ENCODE measurements at places on chromosomes 1 and 21.

DNA sequence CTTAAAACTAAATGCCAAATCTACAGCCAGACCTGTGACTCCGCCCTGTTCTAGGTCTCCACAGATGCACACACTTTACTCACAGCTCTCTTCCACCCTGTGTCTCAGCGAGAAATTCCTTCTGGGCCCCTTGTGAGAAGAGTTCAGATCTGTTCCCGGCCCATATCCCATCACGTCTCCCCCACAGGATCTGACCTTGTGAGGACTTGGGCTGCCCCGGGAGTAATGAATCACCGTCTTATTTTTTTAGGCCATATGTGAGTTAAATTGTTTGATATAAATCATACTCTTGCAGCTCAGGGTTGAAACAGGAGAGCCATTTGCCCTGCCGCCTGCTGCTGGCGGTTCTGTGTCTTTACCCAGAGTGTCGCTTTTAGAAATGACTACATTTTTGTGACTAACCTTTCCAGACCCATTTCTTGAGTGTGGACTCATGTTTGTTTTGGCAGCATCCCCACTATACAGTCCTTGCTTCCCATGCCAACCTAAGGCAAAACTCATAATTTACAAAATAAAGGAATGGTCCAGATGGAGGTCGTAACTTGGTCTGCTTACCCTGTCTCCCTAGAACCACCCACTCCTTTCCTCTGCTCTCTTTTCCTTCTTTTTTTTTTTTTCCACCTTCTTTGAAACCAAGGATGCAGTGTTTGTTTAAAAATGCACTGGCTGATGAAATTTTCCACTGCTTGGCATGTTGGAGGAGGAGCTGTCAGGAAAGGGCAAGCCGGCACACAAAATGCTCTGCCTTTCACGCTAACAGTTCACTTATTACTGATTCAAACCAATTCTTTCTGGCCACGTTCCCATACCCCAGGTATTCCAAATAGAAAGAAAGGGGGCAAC is 98.0 kb upstream of the C1orf105 start:
- no peak for DNase-seq

DNA sequence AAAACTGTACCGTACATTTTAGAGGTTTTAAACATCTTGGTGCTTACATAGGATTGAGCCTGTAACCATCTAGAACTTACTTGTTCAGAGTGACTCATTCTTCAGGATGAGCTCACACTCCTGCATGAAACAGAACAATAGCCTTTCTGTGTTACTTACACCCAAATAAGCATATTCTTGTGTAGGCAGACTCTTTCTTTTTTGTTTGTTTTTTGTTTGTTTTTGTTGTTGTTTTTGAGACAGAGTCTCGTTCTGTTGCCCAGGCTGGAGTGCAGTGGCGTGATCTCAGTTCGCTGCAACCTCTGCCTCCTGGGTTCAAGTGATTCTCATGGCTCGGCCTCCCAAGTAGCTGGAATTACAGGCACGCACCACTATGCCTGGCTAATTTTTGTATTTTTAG is 3.8 kb upstream of the CA6 start:
- no peak for DNase-seq

GRCh38 chr1:234320549-234320948 is 52.7 kb upstream of the COA6 start:
- no peak for DNase-seq

DNA sequence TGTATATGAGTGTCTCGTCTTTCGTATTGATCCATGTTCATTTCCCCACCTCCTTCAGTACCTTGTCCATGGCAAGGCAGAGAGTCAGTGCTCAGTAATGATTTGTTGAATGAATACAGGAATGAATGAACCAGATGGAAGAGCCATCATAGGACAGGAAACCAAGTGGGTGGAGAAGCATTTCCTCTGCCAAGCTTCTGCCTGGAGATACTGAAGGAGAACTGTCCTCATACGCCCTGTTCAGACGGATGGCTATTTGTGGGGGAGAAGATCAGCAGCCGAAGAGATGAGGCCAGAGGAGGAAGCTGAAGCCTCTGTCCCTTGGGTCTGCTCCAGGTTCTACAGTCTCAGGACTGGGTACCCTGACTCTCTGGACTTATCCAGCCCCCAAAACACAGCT is 5.8 kb downstream of the FAM43B start:
- DNase-seq: no peak

DNA sequence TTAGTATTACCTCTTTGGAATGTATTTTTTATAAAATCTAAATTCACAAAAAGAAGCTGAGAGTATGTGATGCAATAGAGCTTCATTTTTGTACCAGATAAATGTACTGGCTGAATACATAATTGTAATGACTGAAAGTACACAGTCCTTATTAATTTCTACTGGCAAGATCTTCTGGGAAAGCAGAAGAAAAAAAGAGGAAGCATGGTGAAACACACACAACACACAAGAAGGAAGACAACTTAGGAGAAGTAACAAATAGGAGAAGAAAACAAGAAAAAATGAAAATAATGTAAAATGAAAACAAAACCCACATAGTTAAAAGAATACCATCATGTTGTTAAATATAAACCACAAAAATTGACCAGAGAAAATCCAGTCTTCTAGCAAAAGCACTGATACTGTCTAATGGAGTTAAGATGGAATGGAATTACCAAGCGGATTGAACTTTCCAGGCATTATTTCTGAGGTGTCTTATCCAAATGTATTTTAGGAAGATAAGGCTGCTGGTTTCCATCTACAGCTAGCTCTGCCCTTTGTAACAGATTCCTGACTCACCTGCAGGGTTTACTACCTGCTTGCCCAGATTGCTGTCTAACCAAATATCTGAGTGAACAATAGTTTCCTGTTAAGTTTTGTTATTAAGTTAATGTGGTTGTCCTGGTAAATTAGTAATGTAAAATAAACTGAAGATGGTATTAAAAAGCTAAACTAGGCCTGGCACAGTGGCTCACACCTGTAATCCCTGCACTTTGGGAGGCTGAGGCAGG is 4.5 kb upstream of the COP1 start:
- DNase-seq: no peak

GRCh38 chr1:46687921-46688509 is 16.4 kb downstream of the TEX38 start:
- DNase-seq: no peak

- DNase-seq: no peak
These were observed 45.5 kb downstream of the LPAR3 start for GRCh38 chr1:84847253-84848250.

GRCh38 chr1:110119843-110120242 is 7.6 kb downstream of the UBL4B start:
- no peak for DNase-seq

- DNase-seq: no peak
These were observed 91.6 kb downstream of the LRRC8C start for GRCh38 chr1:89724369-89725010.

- no peak for DNase-seq
These were observed 34.8 kb downstream of the ACOT7 start for GRCh38 chr1:6358757-6359201.

GRCh38 chr1:77608893-77609292 is 73.6 kb downstream of the ZZZ3 start:
- no peak for DNase-seq

GRCh38 chr1:44571712-44572571 is 102.3 kb downstream of the TMEM53 start:
- no peak for DNase-seq

GRCh38 chr1:64183395-64184002 is 19.9 kb upstream of the UBE2U start:
- DNase-seq: no peak

Data from Caco-2 (cell line).